ENCODE measurements at places on chromosomes 2 and 18.

DNA sequence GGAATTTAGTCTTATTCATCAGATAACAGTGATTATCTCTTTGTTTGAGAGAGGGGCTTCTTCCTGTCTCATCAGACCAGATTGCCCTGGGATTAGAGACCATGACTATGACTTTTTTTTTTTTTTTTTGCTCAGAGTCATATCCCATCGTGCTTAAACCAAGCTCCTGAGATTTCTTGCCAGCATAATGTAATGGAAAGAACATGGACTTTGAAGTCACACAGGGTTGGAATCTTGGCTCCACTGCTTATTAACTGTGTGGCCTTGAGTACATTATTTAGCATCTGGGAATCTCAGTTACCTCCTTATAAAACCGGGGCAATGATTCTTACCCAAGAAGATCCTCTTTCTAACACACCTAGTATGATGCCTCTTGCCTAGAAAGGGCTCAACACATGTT is 268.3 kb downstream of the DYSF start:
- DNase-seq = no peak

- no peak for DNase-seq
Observed at GRCh38 chr2:127584516-127585033, 49.1 kb downstream of the MYO7B start.

DNA sequence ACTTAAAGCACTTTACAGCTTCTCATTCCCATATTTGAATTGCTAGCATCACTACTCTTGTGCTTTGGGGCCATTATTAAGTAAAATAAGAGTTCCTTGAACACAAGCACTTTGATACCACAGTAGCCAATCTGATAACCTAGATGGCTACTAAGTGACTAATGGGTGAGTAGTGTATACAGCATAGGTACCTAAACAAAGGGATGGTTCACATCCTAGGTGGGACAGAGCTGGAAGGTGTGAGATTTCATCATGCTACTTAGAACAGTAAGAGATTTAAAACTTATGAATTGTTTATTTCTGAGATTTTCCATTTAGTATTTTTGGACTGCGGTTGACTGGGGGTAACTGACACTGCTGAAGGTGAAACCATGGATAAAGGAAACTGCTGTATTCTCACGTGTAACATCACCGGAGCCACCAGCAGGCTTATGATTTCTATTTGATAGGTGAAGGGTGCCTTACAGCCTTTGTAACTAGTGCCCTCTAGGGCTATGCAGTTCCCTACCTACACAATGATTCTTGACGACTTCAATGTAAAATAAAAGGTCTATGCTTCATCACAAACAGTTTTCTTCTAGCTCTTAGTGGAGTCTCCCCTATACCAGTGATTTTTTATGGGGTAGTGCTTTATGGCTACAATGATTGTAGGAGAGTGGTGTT is 22.1 kb upstream of the CRIM1 start:
- no peak for DNase-seq

GRCh38 chr2:21291426-21291825 is 167.7 kb downstream of the TDRD15 start:
- no peak for DNase-seq

DNA sequence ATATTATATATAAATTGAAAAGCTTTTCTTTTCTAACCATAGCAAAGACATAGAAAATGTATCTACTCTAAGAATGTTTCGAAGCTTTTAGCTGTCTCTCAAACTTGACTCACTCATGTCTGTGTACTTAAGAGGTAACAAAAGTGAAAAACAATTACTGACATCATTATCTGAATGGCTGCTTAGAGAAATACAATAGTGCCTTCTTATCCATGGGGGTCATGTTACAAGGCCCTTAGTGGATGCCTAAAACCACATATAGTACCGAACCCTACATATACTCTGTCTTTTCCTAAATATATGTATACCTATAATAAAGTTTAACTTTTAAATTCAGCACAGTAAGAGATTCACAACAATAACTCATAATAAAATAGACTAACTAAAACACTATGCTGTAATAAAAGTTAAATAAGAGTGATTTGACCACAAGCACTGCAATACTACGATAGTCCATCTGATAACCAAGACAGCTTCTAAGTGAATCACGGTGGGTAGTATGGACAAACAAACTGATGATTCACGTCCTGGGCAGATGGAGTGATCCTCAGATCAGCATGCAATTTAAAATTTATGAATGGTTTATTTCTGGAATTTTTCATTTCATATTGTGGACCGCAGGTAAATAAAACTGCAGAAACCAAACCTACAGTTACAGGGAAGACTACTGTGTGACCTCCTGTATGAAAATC is 246.2 kb downstream of the XIRP2 start:
- DNase-seq = no peak

DNA sequence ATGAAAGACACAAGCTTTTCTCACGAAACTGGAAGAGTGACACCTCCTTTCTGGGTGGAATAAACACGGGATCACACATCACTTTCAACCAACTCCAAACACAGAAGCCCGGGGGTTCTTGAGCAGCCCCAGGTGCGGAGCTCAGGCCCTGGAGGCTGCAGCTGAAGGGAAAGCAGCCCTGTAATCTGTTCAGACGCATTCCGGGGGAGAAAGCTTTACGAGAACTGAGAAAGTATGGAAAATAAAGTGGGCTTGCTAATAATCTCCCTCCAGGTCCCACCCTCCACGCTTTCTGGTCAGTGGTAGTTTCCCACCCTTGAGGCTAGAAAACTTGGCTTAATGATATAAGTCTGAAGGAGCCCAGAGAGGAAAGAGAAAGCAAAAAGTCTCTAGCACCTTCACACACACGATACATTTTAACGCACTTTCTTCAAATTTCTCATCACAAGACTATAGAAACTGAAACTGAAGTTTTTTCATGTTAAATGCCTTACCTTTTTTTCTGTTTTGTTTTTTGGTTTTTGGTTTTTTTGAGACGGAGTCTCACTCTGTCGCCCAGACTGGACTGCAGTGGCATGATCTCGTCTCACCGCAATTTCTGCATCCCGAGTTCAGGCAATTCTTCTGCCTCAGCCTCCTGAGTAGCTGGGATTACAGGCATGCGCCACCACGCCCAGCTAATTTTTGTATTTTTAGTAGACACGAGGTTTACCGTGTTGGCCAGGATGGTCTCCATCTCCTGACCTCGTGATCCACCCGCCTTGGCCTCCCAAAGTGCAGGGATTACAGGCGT is 141.3 kb downstream of the AFF3 start:
- DNase-seq = no peak

- no peak for DNase-seq
Observed at GRCh38 chr2:201470821-201471731, 19.5 kb downstream of the STRADB start.

DNA sequence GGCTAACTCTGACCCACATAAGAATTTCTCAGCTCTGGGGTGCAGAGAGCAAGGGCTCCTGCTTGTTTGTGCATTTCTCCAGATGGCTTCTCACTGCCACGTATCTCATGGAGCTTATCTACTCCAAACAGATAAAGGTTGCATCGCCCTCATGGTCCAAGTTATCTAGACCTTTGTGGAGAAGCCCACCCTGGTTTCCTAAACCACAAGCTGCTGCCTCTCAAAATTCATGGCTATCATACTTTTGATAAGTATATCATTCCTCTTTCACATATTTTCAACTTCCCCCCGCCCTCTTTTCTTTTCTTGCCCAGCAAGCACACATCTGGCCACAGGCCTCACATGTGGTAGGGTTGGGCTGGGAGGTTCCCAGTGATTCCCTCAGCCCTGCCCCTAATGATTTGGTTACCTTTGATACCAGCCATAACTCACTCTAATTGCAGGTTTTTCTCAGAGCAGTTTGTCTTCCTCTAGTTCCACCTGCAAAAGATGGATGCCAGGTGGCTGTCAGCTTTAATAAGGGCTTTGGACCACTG is 146.0 kb downstream of the RHBDD1 start:
- DNase-seq = no peak

GRCh38 chr18:58385472-58385871 is 243.4 kb downstream of the ALPK2 start:
- DNase-seq = no peak

DNA sequence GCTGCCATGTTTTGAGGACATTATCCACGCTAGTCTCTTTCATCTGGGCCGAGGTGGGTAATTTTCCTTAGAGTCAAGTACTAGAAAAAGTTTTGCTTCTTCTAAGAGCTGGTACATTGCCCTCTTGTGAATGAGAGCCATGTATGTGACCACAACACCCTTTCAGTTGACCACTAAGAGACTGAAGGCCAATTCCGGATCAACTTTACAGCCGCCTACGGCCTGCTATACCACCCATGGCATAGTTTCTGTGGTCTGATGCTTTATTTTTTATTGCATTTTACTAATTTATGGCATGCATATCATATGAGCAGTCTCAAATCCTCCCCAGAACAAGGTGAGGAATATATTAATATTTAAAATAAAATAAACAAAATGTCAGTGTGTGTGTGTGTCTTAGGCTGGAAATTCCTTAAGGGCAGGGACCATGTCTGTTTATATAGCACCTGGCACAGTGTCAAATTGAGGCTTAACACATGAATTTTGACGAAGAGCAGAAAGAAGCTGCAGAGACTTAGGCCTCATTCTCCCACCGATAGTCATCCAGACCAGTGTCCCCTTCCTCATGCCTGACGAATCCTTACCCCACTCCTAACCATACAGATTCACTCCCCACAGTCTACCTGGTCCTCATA is 35.4 kb downstream of the PSD4 start:
- no peak for DNase-seq

DNA sequence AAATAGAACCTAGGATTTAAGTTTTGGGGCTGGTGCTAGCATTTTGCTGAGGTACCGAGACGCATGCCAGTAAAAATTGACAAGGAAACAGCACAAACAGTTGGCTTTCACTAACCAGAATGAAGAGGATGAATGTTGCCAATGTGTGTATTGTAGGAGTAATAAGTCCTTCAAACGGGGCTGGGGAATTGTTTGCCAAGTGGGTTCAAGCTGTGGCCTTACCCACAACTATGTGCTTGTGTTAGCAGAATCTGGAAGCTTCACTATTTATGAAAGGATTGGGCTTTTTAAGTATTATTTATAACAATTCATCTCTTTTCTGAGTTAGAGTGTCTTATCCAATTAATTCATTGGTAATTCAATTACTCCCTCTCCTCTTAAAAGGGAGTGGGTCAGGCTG is 15.0 kb upstream of the KIF5C start:
- no peak for DNase-seq

- no peak for DNase-seq
Observed at GRCh38 chr2:145736871-145737270, 1217.0 kb upstream of the ZEB2 start.

GRCh38 chr2:230220347-230220969 is 674 bp upstream of the SP110 start:
- DNase-seq = no peak

GRCh38 chr2:10796703-10797102 is 15.9 kb downstream of the PDIA6 start:
- DNase-seq = no peak

DNA sequence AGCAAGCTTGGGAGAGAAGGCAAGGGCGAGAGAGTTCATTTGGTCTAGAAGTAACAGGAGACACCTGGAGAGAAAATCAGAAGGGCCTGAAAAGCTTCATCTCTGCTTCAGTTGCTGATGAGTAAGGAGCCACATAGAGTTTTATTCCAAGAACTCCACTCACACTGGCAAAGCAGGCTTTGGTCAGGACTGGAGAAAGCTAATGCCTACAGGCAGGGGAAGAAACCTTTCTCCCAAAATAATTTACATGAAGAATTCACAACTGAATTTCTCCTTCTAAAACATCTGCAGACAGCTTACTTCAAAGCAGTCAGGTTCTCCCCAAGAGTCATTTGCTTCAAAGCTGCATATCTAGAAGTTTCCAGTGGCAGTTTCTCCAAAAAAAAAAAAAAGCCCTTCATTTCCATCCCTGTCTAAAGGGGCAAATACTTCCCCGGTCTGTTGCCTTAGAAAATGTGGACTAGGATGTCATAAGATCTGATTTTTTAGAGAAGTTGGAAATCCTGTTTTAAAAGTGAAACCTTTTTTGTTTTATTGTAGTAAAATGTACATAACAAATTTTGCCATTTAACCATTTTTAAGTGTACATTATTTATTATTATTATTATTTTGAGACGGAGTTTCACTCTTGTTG is 46.3 kb downstream of the TMEM247 start:
- DNase-seq = no peak

- DNase-seq = no peak
Observed at GRCh38 chr18:13254971-13255927, 36.7 kb downstream of the LDLRAD4 start.

- DNase-seq = no peak
Observed at GRCh38 chr18:75159238-75159518, 49.8 kb downstream of the PTGR3 start.

DNA sequence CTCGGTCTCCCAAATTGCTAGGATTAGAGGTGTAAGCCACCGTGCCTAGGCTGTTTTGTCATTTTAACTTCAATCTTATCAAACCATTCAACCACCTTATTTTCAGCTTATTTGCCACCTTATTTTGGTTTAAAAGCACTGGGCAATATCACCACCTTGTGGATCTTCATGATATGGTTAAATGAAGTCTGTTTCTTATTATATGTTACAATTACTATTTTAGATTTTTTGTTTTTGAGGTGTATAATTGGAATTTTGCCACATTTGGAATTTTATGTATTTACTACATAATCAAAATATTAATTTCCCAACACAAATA is 43.8 kb upstream of the SCN9A start:
- no peak for DNase-seq

- peak; percentile 29 for DNase-seq
Observed at GRCh38 chr2:191539068-191539467, 138.9 kb upstream of the NABP1 start.

GRCh38 chr18:28116461-28116860 is 60.5 kb downstream of the CDH2 start:
- DNase-seq = no peak

GRCh38 chr2:84493514-84493913 is 22.8 kb upstream of the DNAH6 start:
- DNase-seq = no peak

GRCh38 chr2:119792907-119793312 is 33.2 kb downstream of the PTPN4 start:
- DNase-seq = no peak

DNA sequence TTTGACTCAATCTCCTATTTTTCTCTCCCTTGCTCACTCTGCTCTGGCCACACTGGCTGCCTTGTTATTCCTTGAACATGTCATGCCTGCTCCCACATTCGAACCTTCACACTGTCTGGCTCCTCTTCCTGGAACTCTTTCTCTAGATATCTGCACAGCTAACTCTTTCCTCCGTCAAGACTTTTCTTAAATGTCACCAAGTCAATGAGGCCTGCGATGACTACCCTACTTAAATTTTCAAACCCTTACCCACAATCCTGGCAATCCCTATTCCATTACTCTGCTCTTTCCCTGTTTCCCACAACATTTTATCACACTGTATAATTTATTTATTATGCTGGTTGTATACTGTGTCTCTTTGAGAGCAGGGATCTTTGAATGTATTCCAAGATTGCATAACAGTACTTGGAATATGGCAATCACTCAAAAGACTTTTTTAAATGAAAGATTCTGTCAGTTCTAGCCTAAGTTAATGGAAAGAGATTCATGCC is 206.2 kb downstream of the SRBD1 start:
- DNase-seq = no peak

- DNase-seq = no peak
Observed at GRCh38 chr2:43184339-43184895, 42.0 kb downstream of the ZFP36L2 start.
